ENCODE measurements at places on chromosomes 7 and 10.

GRCh38 chr7:52842202-52842900 lies 193.1 kb upstream of the POM121L12 start:
- H3K4me3 ChIP-seq = no peak overlapping the region
- H3K27ac ChIP-seq = no peak overlapping the region
- no peaks in the 10 kb centered on the region for H3K4me1 ChIP-seq

DNA sequence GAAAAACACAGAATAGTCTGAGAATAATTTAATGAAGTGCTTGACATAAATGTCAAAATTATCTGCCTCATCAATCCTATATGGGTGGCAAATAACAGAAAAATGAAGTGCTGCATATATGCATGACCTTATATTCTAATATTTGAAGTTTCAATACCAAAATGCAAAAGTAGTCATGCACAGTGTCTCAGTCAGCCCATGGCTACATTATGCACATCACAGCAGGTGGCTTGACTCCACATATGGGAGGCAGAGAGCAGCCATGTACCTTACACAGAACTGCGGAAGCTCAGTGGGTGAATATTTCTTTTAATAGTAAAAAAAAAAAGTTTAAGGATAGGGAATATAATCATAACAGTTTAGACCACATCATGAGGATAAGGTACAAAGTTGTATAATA lies 17.4 kb upstream of the LIPN start:
- no peaks in the 10 kb centered on the region for H3K36me3 ChIP-seq
- H3K4me1 ChIP-seq = no peaks in the 10 kb centered on the region
- H3K27me3 ChIP-seq = no peaks in the 10 kb centered on the region
- H3K4me3 ChIP-seq = no peak overlapping the region
- no peak overlapping the region for H3K27ac ChIP-seq

GRCh38 chr7:627661-628401 lies 98.7 kb upstream of the DNAAF5 start:
- no peak for DNase-seq
- no peaks in the 10 kb centered on the region for H3K36me3 ChIP-seq
- no peaks in the 10 kb centered on the region for H3K27me3 ChIP-seq

GRCh38 chr10:62819141-62819920 lies 3.2 kb upstream of the EGR2 start:
- H3K27me3 ChIP-seq = no peaks in the 10 kb centered on the region
- H3K36me3 ChIP-seq = no peaks in the 10 kb centered on the region
- DNase-seq = peak; percentile 33
- peaks cover 34% of the 10 kb centered on the region for H3K4me1 ChIP-seq
- H3K4me3 ChIP-seq = no peak overlapping the region

GRCh38 chr10:48404646-48405045 lies 98.2 kb downstream of the MAPK8 start:
- H3K27me3 ChIP-seq = no peaks in the 10 kb centered on the region
- peaks cover 29% of the 10 kb centered on the region for H3K4me1 ChIP-seq
- no peak overlapping the region for H3K27ac ChIP-seq
- H3K4me3 ChIP-seq = no peak overlapping the region

GRCh38 chr7:135234727-135235126 lies 1.1 kb downstream of the STRA8 start:
- no peak for DNase-seq
- H3K4me1 ChIP-seq = no peaks in the 10 kb centered on the region
- H3K4me3 ChIP-seq = no peak overlapping the region
- H3K27me3 ChIP-seq = no peaks in the 10 kb centered on the region

- no peaks in the 10 kb centered on the region for H3K36me3 ChIP-seq
Measured at GRCh38 chr7:111752022-111752582, 189.8 kb upstream of the IMMP2L start.

DNA sequence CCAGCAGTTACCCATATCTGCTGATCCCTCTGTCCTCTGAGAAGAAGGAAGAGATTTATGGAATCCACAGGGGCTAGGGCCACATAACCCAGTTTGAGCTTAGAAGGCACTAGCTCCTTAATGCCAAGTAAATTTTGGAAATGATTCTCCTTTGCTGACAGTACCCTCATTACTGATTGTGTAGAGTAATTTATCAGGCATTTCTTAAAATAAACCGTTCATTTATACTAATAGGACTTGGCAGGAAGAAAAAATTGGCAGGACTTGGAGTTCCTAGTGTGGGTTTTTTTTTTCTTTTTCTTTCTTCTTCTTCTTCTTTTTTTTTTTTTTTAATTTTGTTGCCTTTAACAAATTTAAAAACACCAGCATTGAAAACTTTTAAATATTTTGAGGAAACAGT lies 645.7 kb downstream of the SUGCT start:
- no peaks in the 10 kb centered on the region for H3K27me3 ChIP-seq
- no peak overlapping the region for H3K4me3 ChIP-seq
- no peaks in the 10 kb centered on the region for H3K36me3 ChIP-seq

DNA sequence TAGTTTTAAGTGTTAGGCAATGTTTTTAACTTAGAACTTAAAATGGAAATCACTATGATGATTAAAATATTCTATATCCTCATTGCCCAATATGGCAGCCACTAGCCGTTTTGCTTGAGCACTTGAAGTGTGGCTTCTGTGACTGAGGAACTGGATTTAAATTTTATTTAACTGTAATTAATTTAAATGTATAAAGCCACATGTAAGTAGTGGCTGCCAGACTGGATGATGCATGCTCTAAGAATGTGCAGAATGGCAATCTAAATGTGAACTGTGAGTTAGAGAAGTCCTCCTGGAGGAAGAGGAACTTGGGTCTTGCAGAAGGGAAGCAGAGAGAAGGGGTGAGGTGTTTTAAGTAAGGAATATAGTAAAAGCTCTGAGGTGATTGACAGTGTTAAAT lies 451.4 kb downstream of the SUGCT start:
- H3K36me3 ChIP-seq = no peaks in the 10 kb centered on the region
- no peak overlapping the region for H3K27ac ChIP-seq
- H3K4me3 ChIP-seq = no peak overlapping the region
- no peaks in the 10 kb centered on the region for H3K4me1 ChIP-seq
- H3K27me3 ChIP-seq = no peaks in the 10 kb centered on the region

DNA sequence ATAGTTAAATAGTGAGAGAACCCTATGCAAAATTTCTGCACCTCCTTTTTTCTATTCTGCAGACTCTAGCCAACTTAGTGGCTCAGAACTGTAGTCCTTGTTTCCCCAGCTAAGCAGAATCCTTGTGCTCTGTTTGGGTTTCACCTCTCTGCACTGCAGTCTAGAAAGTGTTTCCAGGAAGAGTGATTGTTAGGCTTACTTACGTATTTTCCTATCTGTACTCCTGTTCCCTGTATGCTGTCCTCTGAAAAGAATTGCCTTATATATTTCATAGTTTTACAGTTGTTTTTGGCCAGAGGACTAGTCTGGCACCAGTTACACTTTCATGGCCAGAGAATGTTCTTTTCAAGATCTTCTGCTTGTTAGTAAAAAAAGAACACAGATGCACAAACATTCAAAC lies 154.6 kb upstream of the POT1 start:
- no peak for DNase-seq
- no peak overlapping the region for H3K27ac ChIP-seq
- no peaks in the 10 kb centered on the region for H3K4me1 ChIP-seq
- no peak overlapping the region for H3K4me3 ChIP-seq
- H3K36me3 ChIP-seq = no peaks in the 10 kb centered on the region

GRCh38 chr7:125567686-125568085 lies 638.1 kb upstream of the POT1 start:
- no peak overlapping the region for H3K4me3 ChIP-seq
- H3K36me3 ChIP-seq = no peaks in the 10 kb centered on the region
- H3K27me3 ChIP-seq = no peaks in the 10 kb centered on the region
- H3K4me1 ChIP-seq = no peaks in the 10 kb centered on the region
- DNase-seq = no peak

GRCh38 chr7:84913731-84914130 lies 273.1 kb downstream of the SEMA3D start:
- no peak overlapping the region for H3K4me3 ChIP-seq
- H3K4me1 ChIP-seq = no peaks in the 10 kb centered on the region
- no peaks in the 10 kb centered on the region for H3K36me3 ChIP-seq
- H3K27me3 ChIP-seq = no peaks in the 10 kb centered on the region
- no peak for DNase-seq

- peaks cover 8% of the 10 kb centered on the region for H3K4me1 ChIP-seq
- no peak overlapping the region for H3K27ac ChIP-seq
- no peaks in the 10 kb centered on the region for H3K36me3 ChIP-seq
Measured at GRCh38 chr7:27251136-27251651, 8.6 kb downstream of the EVX1 start.

GRCh38 chr10:96017191-96017687 lies 26.1 kb upstream of the CCNJ start:
- H3K27me3 ChIP-seq = no peaks in the 10 kb centered on the region
- H3K27ac ChIP-seq = no peak overlapping the region
- no peaks in the 10 kb centered on the region for H3K36me3 ChIP-seq
- peak; percentile 6 for DNase-seq
- no peaks in the 10 kb centered on the region for H3K4me1 ChIP-seq

DNA sequence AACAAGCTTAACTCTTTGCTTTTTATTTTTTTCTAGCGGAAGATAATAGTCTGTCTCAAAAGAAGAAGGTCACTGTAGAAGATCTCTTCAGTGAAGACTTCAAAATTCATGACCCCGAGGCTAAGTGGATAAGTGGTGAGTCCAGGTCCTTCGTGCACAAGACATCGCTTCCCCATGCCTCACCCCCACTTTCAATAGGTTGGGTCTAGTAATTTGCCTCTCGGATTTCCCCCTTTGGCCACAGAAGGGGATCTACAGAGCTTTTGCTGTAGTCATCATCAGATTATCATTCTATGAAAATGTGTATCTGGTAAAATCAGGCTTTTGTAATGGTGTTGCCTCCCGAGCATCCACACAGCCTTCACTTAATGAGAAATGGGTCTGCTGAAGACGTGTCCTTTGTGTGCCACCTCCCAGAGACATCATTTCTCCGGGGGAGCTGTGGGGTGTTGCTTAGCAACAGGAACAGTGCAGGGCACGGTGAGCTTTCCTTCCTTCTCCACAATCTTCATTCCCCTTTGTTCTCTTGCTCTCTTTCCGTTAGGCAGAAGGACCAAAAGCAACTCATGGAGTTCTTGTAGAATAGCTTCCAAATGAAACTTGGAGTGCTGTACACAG lies 422.8 kb downstream of the DPP6 start:
- H3K27ac ChIP-seq = no peak overlapping the region
- no peaks in the 10 kb centered on the region for H3K36me3 ChIP-seq
- no peaks in the 10 kb centered on the region for H3K27me3 ChIP-seq

GRCh38 chr7:82167558-82168314 lies 275.8 kb downstream of the CACNA2D1 start:
- H3K4me1 ChIP-seq = no peaks in the 10 kb centered on the region
- no peak overlapping the region for H3K4me3 ChIP-seq
- DNase-seq = no peak
- H3K27me3 ChIP-seq = no peaks in the 10 kb centered on the region
- no peaks in the 10 kb centered on the region for H3K36me3 ChIP-seq
- H3K27ac ChIP-seq = no peak overlapping the region

DNA sequence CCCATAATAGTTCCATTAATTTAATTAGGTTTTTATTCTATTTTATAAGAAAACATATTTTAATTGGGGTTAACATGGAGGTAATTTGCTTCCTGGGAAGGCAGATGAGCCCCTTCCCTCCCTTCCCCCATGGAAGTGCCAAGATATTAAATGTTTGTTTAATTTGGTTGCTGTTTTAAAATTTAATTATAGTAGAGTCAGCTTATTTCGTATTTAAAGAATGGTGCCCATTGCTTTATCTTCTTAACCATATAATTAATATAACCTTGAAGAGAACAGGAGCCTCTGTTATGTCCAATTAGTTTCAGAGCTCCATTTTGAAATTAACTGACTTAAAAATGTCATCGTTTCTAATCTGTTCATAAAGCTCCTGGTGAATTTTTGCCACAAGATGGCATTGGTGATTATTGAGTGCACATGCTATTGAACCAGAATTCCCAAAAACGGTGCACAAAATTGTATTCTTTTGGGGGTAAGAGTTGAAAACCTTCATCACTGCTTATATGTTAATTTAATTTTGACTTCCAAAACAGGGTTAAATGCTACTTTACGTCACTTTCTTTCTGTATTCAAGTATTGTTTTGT lies 26.0 kb downstream of the KLHDC10 start:
- H3K4me3 ChIP-seq = no peak overlapping the region
- no peak overlapping the region for H3K27ac ChIP-seq
- H3K4me1 ChIP-seq = no peaks in the 10 kb centered on the region
- no peak for DNase-seq
- no peaks in the 10 kb centered on the region for H3K36me3 ChIP-seq

GRCh38 chr7:90595801-90596670 lies at the start of gene CDK14:
CDK14 (plus strand) TSS chr7:90596321; CDS start chr7:90596628, 307 bp downstream.
- H3K27ac ChIP-seq = peak within 1 kb of the TSS; percentile 43
- H3K4me1 ChIP-seq = peaks cover 3% of the 10 kb centered on the region
- DNase-seq = peak; percentile 78
- H3K27me3 ChIP-seq = no peaks in the 10 kb centered on the region

GRCh38 chr7:47390914-47391313 lies 191.0 kb downstream of the TNS3 start:
- H3K27ac ChIP-seq = no peak overlapping the region
- H3K27me3 ChIP-seq = no peaks in the 10 kb centered on the region
- no peaks in the 10 kb centered on the region for H3K4me1 ChIP-seq
- DNase-seq = no peak
- peaks cover 30% of the 10 kb centered on the region for H3K36me3 ChIP-seq
- H3K4me3 ChIP-seq = no peak overlapping the region

- DNase-seq = peak; percentile 52
- H3K4me3 ChIP-seq = no peak overlapping the region
- H3K27ac ChIP-seq = peak overlapping the region; percentile 62
- peaks cover 12% of the 10 kb centered on the region for H3K4me1 ChIP-seq
- H3K27me3 ChIP-seq = no peaks in the 10 kb centered on the region
Measured at GRCh38 chr10:79202188-79203013, 133.6 kb downstream of the ZMIZ1 start.

GRCh38 chr7:138515001-138515528 lies 55.0 kb downstream of the TRIM24 start:
- H3K27me3 ChIP-seq = no peaks in the 10 kb centered on the region
- no peak overlapping the region for H3K27ac ChIP-seq
- H3K4me3 ChIP-seq = no peak overlapping the region
- H3K4me1 ChIP-seq = peaks cover 5% of the 10 kb centered on the region
- H3K36me3 ChIP-seq = peaks cover 5% of the 10 kb centered on the region

GRCh38 chr10:97870990-97871389 lies 21.3 kb downstream of the GOLGA7B start:
- no peak overlapping the region for H3K4me3 ChIP-seq
- H3K27ac ChIP-seq = no peak overlapping the region
- no peaks in the 10 kb centered on the region for H3K27me3 ChIP-seq
- no peaks in the 10 kb centered on the region for H3K36me3 ChIP-seq

- no peak overlapping the region for H3K4me3 ChIP-seq
- H3K4me1 ChIP-seq = peaks cover 4% of the 10 kb centered on the region
- H3K27ac ChIP-seq = no peak overlapping the region
- no peak for DNase-seq
- H3K36me3 ChIP-seq = no peaks in the 10 kb centered on the region
Measured at GRCh38 chr10:127146661-127147060, 49.7 kb downstream of the INSYN2A start.

GRCh38 chr10:22573820-22574569 lies 140.4 kb downstream of the PIP4K2A start:
- no peaks in the 10 kb centered on the region for H3K27me3 ChIP-seq
- H3K4me1 ChIP-seq = no peaks in the 10 kb centered on the region
- H3K27ac ChIP-seq = no peak overlapping the region
- H3K4me3 ChIP-seq = no peak overlapping the region
- no peak for DNase-seq

All from thyroid gland (tissue), 4 donors.